ENCODE measurements at places on chromosomes 2 and 18.

- no peak for DNase-seq
These were observed 21.3 kb downstream of the SCN1A start for GRCh38 chr2:166106431-166107015.

DNA sequence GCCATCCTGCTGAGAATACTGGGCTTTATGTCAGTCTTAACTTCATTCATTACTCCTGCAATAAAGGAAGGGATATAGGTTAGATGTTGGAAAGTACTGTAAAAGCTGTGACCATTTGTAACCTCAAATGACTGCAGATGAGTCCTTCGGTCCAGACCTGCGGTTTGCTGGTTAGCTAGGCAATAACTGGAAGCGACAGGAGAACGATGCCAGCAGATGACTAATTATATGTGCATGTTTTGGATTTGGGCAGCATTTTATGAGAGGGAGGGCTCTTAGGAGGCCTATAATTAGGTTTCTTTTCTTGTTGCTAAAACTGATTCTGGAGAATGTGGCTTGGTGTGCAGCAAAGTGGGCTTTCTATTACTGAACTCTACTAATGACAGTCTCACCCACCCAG, 205.6 kb downstream of the TMEM182 start:
- no peak for DNase-seq

- no peak for DNase-seq
These were observed 5.0 kb downstream of the EMILIN2 start for GRCh38 chr18:2851771-2852170.

GRCh38 chr2:133492719-133493380, 75.4 kb downstream of the NCKAP5 start:
- no peak for DNase-seq

GRCh38 chr2:33240178-33240577, 236.3 kb upstream of the RASGRP3 start:
- no peak for DNase-seq
